ENCODE measurements at places on chromosomes 4 and X.

DNA sequence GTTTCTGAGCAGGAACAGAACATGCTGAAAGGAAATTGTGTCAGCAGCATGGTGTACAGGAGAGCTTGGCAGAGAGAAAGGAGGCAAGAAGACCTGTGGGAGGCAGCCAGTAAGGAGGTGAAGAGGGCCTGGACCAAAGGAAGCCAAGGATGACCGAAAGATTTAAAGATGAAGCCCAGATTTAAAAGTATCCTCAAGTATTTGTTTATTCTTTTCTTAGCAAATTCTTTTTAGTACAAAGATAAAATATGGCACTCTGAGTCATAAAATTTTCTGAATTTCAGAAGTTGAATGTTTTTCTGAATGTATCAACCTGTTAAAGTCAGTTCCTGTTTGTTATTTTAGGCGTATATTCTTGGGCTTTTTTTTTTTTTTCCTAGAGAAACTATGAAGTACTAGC is 3.5 kb downstream of the PKD2 start:
- no peak for DNase-seq

- DNase-seq, result no peak
These were observed 26.1 kb upstream of the TBC1D1 start for GRCh38 chr4:37864786-37865185.

DNA sequence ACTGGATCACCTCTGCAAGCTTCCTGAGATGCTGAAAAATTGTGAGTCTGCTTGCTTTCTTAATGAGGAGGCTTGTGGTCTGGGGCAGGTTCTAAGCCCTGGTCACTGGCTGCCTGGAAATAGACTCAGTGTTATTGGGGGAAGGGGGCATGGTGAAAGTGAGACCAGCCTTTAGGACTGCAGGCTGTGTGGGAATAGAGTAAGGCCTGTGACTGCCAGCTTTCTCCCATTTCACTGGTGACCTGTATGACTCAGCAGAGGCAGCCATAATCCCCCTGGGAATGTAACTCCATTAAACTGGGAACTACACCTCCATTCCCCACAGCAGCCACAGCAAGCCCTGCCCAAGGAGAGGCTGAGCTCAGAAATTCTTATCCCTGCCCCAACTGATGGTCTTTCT is 55.9 kb upstream of the IL15 start:
- DNase-seq, result no peak

- DNase-seq, result peak; percentile 91
These were observed at the start of gene SCOC for GRCh38 chr4:140373328-140374129. Gene SCOC (plus strand): TSS chr4:140373646. CDS start chr4:140379171, 5,525 bp downstream.

GRCh38 chrX:69124108-69124507 is 41.1 kb downstream of the PJA1 start:
- no peak for DNase-seq

DNA sequence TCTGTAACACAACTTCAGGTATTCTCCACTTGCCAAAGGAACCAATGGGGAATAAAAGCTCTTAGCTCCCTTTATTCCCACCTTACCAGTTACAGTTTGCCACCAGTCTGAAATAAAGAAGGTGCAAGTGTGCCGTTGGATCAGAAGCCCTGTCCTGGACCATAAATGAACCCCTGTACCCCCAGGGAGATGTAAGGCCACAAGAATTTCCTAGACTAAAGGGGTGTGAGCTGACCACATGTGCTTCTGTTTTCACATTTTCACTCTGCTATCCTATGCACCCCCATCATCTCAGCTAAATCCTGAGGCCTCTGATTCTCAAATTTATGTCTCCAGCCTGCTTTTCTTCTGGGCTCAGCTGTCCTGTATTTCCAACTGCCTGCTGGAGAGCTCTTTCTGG is 221.2 kb downstream of the SPRY1 start:
- no peak for DNase-seq

GRCh38 chrX:23838953-23839352 is 56.0 kb downstream of the SAT1 start:
- DNase-seq, result no peak

DNA sequence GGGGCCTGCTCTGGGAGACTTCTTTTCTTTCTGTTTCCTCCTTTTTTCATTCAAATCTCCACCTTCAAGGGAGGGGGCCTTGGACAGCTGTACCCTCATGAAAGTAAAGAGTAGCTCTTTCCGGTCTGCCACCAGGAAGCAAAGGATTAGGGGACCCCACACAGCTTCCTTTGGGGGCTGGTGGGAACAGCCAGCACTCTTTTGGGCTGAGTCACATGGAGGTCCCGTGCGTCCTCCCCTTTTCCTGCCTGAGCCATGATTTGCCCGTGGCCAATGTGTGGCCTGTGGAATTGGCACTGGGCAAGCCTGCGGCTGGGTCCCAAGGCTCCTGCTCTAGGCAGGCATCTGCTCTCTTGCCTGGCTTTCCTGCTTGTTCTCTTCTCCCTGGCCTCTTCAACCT is 65.5 kb downstream of the FHDC1 start:
- DNase-seq, result no peak

GRCh38 chr4:41538017-41538733 is at the start of gene LIMCH1:
Gene LIMCH1 (plus strand): TSS chr4:41538157. CDS start chr4:41605996, 67,839 bp downstream.
- no peak for DNase-seq

GRCh38 chr4:145782756-145783155 is 102.8 kb downstream of the C4orf51 start:
- no peak for DNase-seq

DNA sequence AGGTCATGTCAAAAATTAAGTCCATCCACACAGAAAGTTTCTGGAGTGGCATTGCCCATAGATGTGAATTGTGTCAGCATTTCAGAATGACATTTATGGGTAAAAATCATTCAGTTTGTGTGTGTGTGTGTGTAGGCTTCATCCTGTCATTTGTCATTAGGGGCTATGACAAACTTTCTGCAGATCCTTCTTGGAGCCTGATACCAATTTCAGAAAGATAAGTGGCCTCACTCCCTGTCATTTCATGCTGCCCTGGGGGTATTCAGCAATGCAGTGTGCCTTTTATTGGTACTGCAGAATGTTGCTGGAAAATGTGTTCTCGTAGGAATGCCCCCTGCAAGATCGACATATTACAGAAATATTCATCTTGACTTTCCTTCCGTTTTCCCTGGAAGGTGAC is 659.7 kb downstream of the NLGN4X start:
- no peak for DNase-seq

- no peak for DNase-seq
These were observed 21.7 kb upstream of the CD38 start for GRCh38 chr4:15756361-15756861.
